Thyroid gland (tissue), 4 donors: ENCODE measurements at places on chromosomes 2 and 18.

- DNase-seq = no peak
Measured at GRCh38 chr18:25425024-25425423, 73.1 kb upstream of the ZNF521 start.

GRCh38 chr2:96389736-96390135 lies 54.2 kb downstream of the NCAPH start:
- no peak for DNase-seq

- DNase-seq = no peak
Measured at GRCh38 chr2:158507141-158507540, 50.4 kb downstream of the PKP4 start.

DNA sequence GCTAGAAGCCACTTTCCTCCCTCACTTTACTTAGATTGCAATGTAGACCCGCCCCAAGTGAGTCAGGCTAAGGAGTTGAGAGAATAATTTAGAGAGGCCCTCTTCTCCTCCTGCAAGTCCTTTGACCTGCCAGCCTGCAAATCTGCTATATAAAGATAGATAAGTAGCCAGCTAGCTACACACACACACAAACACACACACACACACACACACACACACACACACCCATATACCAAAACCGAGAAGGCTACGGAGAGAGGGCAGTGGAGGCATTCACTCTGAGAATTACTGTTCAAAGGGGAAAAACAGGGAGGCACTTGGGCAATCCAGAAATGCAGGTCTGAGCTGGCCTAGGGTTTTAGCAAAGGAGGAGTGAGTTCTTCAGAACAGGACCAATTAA lies 23.0 kb upstream of the SMAD7 start:
- DNase-seq = no peak

GRCh38 chr2:138712212-138712979 lies 67.8 kb downstream of the NXPH2 start:
- no peak for DNase-seq

DNA sequence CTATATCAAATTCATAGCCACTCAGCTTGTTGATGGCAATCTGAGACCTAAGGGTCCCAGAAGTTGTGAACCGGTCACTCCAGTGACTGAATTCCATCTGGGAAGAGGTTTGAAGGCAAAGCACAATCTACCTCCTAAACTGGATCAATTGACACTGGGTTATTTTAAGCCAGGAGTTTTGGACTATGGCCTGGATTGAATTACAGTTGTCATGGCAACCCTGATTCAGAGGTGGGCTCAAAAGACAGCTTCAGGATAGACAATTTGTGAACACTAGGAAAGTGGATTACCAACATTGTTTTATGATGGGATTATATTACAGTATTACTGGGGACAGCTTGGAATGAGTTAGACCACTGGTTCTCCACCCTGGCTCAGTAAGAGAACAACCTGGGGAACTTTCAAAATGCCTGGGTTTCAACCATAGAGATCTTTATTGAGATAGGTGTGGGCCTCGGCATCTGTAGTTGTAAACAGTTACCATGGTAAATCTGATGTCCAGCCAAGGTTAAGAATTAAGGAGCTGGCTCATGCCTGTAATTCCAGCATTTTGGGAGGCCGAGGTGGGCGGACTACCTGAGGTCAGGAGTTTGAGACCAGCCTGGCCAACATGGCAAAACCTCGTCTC lies 58.8 kb downstream of the MFSD6 start:
- DNase-seq = no peak

DNA sequence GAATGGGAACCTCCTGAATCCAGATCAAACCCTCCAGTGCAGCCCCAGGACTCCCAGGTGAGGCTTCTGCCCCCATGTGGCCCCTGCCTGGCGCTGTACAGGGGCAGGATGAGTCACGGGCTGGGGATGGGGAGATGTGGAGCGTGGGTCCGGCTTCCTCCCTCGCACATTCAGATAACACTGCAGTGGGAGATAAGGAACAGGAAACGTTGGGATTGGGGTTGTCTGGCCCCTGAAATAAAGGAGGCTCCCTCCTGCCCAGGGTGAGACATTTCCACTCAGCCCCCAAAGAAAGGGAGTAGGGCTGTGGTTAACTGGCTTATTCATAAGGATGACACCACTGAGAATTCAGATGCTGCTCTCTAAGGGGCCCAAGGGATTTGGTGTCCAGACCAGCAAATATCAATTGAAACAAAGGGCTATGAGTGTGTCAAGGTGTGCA lies 30.7 kb downstream of the IGFBP5 start:
- no peak for DNase-seq

- no peak for DNase-seq
Measured at GRCh38 chr18:51135795-51136194, 61.7 kb downstream of the MEX3C start.

- DNase-seq = no peak
Measured at GRCh38 chr2:185388226-185388625, 350.4 kb upstream of the FSIP2 start.

DNA sequence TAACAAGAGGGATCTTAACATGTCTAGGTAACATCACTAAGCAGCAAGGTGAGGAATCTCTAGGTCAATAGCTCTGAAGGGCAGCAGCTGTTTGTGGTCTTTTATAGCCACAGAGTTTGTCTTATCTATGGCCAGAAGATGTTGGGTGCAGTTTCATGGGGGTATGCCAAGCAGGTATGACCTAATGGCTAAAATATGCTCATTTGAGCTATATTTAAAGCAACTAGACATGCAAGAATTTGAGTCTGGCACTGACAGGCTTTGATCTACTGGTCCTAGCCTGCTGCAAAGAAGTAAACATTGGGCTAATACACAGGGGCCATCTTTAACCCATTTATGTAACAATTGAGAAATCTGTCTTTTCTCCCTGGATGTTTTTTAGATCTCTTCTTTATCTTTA lies 13.9 kb upstream of the UGP2 start:
- no peak for DNase-seq
